ENCODE measurements at places on chromosomes 11 and 22. TPM values are rescaled to one million over a fixed set of nuclear protein-coding genes. Genes with fewer than 3 reads are reported as not detected.

Gene CYP2D6
- 0.19 TPM for total RNA-seq

Gene ESAM
- 70.7 TPM for total RNA-seq

Gene SLC35E4
- 20.7 TPM for total RNA-seq

Gene CHST1
- 19.0 TPM for total RNA-seq

Gene APOL3
- 31.8 TPM for total RNA-seq

Gene PARVG
- total RNA-seq: under 0.01 TPM

Gene TRIM49C
- not detected for total RNA-seq

Gene OR51E2
- total RNA-seq: not detected

Gene ADM
- 241 TPM for total RNA-seq

Gene IFITM1
- total RNA-seq: 8.3 TPM

Gene MUC2
- total RNA-seq: under 0.01 TPM

Gene LIF
- total RNA-seq: 2.0 TPM

Gene REXO2
- total RNA-seq: 210 TPM

Gene DEPDC7
- total RNA-seq: 0.56 TPM

Gene OR2D2
- total RNA-seq: 0.47 TPM

Gene FOLR1
- not detected for total RNA-seq

Gene WT1
- 0.99 TPM for total RNA-seq

Gene KRTAP5-2
- total RNA-seq: not detected

Gene CSRP3
- not detected for total RNA-seq

Gene ELFN2
- 0.47 TPM for total RNA-seq

Gene OR52B2
- not detected for total RNA-seq

Gene ST14
- not detected for total RNA-seq

Gene MAPK8IP2
- total RNA-seq: 0.09 TPM

Gene MICALL1
- 35.6 TPM for total RNA-seq

All from endothelial cell of coronary artery (primary cell).